ENCODE measurements at places on chromosomes 5 and 9.

DNA sequence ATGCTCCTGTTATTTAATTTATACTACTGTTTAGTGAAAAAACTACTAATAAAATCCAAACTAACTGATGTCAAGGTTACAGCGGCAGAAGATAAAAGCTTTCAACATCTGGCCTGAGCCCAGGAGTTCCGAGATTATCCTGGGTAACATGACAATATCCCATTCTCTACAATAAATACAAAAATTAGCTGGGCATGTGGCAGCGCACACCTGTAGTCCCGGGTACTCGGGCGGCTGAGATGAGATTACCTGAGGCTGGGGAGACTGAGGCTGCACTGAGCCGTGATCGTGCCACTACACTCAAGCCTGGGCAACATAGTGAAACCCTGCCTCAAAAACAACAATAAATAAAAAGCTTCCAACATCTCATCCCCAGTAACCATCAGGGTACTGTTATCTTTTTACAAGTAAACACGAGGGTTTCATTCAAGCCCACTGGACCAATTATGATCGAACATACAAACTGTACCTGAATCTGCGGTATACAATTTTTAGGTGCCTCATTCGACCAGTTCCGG is 1.3 kb downstream of the RPL37 start:
- DNase-seq: no peak

DNA sequence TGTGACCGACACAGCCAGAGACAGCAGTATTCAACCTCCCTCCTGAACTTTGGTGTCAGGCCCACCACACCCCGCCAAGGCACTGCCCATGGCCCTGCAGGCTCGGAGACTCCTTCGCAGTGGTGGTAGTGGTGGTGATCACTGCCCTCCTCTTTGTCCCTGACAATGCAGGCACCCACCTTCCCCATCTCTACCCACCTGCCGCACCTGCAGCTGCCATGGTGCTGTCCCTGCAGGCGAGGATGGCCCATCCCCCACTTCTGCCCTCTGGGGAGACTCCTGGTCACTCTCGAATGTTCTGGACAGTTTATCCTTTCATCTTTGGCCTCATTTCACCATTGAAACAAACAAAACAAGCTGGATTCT is 4.4 kb upstream of the IL4 start:
- DNase-seq: no peak

DNA sequence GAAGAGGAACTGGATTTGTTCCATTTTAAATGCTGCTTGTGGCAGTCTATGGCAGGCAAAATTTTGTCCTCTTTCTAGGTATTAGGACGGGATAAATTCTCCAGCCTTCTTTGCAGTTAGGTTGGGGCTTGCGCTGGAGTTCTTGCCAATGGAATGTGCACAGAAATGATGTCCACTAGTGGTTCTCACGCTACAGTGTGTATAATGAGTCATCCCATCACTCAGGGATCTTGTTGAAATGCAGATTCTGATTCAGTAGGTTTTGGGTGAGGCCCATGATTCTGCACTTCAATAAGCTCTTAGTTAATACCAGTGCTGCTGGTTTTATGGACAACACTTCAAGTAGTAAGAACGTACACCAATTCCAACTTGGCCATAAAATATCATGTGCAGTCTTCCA is 317.6 kb upstream of the KLF4 start:
- DNase-seq: no peak

GRCh38 chr5:124644138-124644537 is 102.3 kb downstream of the ZNF608 start:
- no peak for DNase-seq

- no peak for DNase-seq
Measured at GRCh38 chr5:131795228-131795627, 1.6 kb downstream of the FNIP1 start.

GRCh38 chr9:121601194-121601593 is 50.2 kb upstream of the DAB2IP start:
- DNase-seq: no peak

- no peak for DNase-seq
Measured at GRCh38 chr5:32854473-32854872, 143.4 kb downstream of the NPR3 start.

DNA sequence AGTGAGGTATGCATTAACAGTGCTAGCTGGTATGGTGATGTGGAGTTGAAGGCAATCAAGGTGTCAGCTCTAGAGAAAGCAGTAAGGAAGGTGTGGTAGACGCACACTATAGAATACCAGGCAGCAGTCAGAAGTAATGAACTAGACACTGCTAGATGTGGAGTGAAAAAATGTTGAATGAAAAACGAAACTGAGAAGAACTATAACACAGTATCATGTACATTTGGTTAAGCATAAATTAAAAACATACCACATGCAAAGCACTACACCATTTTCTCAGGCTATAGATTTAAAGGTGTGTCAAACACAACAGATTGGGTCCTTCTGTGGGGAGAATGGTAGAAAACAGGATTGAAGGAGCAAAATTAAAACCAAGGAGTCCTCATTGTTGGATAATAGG is 15.4 kb downstream of the ZNF622 start:
- no peak for DNase-seq

- DNase-seq: no peak
Measured at GRCh38 chr9:10946676-10947410, 334.0 kb upstream of the PTPRD start.

DNA sequence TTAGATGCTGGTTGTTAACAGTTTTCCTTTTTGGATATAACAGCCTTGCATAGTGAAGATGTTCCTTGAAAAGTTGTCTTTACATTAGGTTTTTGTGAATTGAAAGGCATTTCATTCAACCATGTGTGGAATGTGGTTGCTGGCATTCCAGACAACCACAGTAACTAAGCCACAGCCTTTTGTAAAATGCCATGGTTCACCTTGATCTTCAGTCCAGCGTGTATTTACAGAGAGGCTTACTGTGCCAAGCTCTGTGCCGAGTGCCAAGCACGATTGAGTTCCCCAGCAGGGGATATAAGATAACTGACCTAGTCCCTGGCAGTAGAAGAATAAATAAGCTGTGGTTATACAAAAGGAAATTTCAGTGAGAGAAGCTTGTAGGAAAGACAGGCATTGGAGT is 4.9 kb downstream of the EXOSC2 start:
- no peak for DNase-seq

- DNase-seq: no peak
Measured at GRCh38 chr9:137167747-137168572, 1.9 kb downstream of the LRRC26 start.

DNA sequence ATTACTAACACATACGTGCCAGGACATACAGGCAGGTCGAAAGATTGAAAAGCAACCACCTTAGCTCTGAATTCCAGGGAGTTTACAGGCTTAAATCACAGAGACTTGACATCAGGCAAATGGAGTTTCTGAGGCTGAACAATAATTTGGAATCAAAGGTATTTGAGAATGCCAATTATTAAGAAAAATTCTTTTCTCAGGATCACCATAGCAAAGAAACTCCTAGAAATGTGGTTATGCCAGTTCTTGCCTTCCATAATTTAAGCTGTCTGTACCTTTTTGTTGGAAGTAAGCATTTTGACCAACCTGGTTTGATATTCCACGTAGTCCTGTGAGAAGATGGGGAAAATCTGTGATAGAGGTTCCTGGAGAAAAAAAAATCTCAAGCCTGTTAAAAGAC is 312.4 kb upstream of the SMARCA2 start:
- DNase-seq: no peak

GRCh38 chr5:45512521-45512920 is 183.7 kb downstream of the HCN1 start:
- DNase-seq: no peak

DNA sequence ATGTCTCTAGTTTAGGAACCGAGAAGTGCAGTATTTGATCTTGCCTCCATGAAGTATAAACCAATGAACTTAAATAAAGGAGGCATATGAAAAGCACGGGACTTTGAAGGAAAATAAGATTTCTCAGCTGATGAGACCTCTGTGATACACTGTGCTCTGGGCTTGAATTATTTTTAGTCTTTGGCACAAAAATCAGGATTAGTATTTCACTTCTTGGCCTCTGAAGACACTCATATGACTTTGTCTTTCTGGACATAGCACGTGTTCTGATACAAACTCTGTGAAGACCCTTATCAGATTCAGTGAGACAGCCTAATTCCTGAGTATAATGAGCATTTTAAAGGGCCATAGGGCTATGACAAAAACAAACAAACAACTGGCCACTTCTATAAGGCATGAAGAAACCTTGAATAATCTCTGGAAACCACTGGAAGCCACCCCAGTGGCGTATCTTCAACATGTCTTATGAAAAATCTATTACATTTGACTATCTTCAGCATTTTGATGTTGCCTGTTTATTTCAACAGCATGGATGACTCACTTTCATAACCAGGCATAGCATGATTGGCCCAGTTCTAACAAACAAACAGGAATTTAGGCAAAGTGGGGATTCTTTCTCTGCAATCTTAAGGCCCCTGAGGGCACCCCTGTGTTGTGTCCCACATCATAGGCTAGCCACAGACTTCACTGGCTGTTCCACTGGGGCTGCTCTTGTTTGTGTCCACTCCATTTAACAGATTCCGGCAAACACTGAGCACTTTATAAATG is 90.3 kb upstream of the ZNF462 start:
- no peak for DNase-seq

DNA sequence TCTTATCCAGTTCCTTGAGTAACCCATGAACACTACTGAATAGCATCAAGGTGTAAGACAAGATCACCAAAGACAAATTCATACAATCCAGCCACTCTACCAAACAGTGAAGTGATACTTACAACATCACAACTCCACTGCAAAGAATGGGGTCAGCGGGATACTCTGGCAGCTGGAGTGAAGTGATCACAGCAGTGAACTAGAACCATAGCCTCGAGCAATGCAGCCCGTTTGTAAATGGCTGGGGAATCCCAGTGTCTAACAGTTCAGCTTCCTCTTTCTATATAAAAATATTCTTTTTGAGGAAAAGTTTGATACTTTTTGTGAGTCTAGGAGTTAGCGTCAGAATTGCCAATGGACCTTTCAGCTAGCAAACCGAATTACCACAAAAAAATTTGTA is 515.2 kb downstream of the ZNF608 start:
- DNase-seq: no peak

GRCh38 chr5:164375051-164375450 is 869.6 kb downstream of the MAT2B start:
- DNase-seq: no peak

DNA sequence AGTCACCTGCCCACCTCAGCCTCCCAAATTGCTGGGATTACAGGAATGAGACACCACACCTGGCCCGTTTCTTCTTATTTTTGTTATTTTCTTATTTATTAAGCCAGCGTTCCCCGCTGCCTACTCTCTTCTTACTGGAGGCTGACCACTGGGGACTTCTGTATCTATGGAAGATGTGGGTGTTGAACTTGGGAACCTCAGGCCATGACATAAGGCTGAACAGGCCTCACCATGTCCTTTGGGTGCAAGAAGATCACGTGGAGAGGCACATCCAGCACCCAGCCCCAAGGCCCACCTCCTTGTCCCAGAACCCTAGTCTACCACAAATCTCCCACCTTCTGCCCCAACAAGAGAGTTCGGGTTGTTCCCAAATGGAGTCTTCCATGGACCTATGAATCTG is 59.4 kb upstream of the NEK6 start:
- DNase-seq: no peak

DNA sequence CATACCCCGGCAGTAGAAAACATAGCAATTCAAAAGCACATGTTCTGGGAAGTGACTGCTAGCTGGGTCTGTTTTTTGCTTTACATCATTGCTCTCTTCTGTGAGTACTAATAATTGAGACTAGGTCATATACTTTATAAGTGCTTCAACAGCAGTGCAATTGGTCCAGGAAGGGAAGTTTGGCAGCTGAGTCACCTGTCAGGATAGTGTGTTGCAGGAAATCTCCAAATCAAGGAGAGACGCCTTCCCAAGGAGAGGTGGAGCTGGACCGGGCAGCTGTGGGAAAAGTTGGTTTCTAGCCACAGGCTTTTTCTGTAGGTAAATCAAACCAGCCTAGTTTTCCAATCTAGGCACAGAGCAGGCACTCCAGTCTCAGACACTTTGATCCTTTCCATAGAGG is 330.1 kb downstream of the ENC1 start:
- DNase-seq: no peak

DNA sequence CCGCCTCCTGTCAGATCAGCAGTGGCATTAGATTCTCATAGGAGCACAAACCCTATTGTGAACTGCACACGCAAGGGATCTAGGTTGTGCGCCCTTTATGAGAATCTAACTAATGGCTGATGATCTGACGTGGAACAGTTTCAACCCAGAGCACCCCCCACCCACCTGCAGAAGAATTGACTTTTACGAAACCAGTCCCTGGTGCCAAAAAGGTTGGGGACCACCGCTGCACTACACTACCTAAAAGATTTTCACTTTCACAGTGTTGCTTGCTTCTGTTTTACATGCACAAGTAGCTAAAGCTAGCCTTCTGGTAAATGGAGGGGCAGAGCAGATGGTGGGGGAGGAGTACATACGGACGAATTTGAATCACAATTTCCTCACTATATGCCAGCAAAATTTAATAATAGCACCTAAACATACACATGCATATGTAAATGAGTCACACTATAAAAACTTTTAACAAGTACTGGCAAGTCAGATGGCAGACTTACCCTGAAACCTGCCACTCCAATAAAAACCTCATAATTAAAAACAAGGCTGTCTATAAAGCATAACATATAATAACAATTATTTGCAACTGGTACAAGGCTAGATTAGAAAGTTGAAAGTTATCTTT is 24.0 kb upstream of the CDKN2B start:
- DNase-seq: no peak

GRCh38 chr5:127040796-127041520 is 10.6 kb upstream of the MARCHF3 start:
- DNase-seq: no peak

DNA sequence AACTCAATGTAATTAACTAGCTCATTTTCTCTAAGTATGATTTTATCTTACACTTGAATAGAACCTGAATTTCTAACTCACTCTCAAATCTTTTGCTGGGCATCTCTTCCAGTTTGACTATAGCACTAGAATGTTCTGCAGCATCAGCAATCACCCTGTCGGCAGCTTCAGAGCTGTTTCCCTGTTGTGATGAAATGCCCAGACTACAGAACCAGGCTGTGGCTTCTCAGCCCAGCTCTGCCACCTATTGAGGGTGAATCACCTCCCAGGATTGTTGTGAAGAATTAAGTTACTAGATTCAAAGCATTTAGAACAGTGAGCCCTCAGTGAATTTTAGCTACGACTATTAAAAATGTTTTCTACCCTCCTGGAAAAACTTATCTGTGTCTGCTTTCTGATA is 90.4 kb upstream of the ANKRD55 start:
- no peak for DNase-seq
